ENCODE measurements at places on chromosomes 1 and 21. TPM values are rescaled to one million over a fixed set of nuclear protein-coding genes. Genes with fewer than 3 reads are reported as not detected.

KDM1A gene
- total RNA-seq = 32.2 TPM

FCN3 gene
- total RNA-seq = 13.1 TPM

GBP5 gene
- 0.88 TPM for total RNA-seq

CD5L gene
- total RNA-seq = not detected

IL20 gene
- total RNA-seq = not detected

AMY1B gene
- total RNA-seq = not detected

All from right cardiac atrium (tissue), 5 donors.